Natural killer cell treated with Interleukin-12 subunit alpha and Interleukin-12 subunit beta and Interleukin-15 and Interleukin-18, amount 100 ng/mL, for 72 hours (primary cell): ENCODE measurements at places on chromosomes 16 and 17. TPM values are rescaled to one million over a fixed set of nuclear protein-coding genes. Genes with fewer than 3 reads are reported as not detected.
A peak's percentile ranks its signal among the peaks of the same experiment; 100 is the strongest.

DNA sequence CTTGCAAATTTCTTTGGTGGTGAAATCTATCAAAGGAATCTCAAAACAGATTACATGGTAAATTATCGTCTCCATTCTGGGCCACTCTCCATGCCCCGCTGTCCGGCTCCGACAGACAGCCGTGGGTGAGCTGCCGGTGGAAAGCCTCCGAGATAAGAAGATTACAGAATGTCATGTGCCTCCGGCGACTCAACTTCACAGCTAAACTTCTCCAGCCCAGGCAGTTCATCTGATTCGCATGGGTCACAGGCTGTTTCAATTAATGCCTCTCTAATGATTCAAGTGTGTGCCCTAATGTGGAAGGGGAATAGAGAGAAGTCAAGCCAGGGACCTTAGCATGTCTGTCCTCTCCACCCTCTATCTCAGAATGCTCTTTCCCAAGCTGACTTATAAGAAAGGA, 520.8 kb upstream of the ZFHX3 start:
- H3K4me3 ChIP-seq = no peak overlapping the region
- no peak overlapping the region for H3K27ac ChIP-seq
- no peak for DNase-seq
- H3K36me3 ChIP-seq = no peaks in the 10 kb centered on the region

Gene CLEC3A
- total RNA-seq = not detected

DNA sequence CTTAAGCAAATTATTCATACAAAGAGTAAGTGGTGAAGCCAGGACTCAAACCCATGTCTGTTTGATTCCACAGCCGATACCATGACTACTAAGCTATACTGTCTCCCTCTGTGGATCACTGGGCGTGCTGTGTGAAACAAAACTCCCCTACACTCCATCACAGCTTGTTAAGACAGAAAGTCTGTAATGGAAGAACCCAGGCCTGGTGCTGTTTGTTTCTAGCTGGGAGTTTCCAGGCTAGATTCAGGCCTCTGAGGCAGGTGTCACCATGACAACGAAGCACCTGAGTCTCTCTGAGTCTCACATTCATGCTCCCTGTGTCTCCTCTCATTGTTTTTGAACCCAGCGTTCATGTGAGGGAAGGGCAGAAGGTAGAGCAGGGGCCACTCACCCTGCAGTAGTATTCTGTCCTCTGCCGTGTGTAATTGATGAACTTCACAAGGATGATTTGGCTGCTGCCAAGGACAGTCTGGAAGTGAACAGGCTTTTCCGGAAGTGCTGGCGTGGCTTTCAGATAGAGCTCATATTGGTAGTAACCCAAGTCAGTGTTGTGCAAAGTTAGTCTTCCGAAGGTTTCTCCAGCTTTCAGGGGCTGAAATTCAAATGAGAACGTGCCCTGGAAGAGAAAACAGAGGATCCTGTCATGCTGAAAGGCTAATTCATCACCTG, 8.6 kb upstream of the VAC14 start:
- H3K27me3 ChIP-seq = peaks cover 13% of the 10 kb centered on the region
- DNase-seq = no peak
- no peak overlapping the region for H3K27ac ChIP-seq
- H3K4me3 ChIP-seq = no peak overlapping the region
- H3K36me3 ChIP-seq = no peaks in the 10 kb centered on the region
- H3K4me1 ChIP-seq = no peaks in the 10 kb centered on the region

Gene PLD6
- total RNA-seq = 18.2 TPM

Gene ABCC11
- total RNA-seq = not detected

Gene KRT26
- total RNA-seq = not detected

Gene SLC6A4
- 0.12 TPM for total RNA-seq

Gene PNPO
- total RNA-seq = 39.9 TPM

Gene LPO
- total RNA-seq = not detected

DNA sequence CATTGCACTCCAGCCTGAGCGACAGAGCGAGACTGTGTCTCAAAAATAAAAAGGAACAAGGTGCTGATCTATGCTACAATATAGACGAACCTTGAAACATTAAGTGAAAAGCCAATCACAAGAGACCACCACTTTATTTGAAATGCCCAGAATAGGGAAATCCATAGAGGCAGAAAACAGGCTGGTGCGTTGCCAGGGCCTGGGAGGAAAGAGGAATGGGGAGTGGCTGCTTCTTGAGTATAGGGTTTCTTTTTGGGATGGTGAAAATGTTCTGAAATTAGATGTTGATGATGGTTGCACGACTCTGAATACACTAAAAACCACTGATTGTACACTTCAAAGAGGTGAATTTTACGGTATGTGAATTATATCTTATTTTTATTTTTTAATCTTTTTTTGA, 20.3 kb upstream of the GLIS2 start:
- no peak overlapping the region for H3K4me3 ChIP-seq
- H3K27me3 ChIP-seq = peaks cover 11% of the 10 kb centered on the region
- H3K27ac ChIP-seq = no peak overlapping the region
- no peaks in the 10 kb centered on the region for H3K4me1 ChIP-seq

DNA sequence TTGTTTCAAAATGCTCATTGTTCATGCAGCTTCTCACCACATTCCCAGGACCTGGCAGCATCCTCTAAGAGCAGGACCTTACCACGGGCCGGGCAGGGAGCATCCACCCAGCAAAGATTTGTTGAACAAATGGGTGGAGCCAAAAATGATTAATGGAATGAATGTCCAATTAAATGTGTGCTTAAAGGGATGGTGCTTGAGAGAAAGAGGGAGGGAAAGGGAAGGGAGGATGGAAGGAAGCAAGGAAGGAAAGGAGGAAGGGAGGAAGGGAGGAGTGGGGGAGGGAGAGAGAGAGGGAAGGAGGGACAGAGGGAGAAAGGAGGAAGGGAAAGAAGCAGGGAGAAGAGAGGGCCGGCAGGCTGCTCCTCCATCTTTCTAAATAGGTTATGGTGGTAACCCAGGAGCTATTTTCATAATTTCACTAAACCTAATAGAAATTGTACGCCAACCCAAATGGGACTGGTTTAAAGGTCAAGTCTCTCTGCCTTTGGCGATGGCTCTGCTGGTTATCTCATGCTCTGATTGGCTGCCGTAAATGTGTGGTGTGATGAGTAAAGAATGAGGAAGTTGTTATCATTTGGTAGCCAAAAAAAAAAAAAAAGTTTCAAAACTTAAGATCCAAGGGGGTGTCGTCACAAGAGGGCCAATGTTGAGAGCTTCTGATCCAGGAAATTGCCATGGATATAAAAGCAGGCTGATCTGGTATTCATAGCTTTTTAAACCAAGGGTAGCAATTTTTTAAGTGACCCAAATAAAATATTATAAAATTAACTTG, 126.7 kb upstream of the FOXF1 start:
- no peak for DNase-seq
- no peak overlapping the region for H3K27ac ChIP-seq
- no peaks in the 10 kb centered on the region for H3K36me3 ChIP-seq
- H3K27me3 ChIP-seq = peaks cover 19% of the 10 kb centered on the region

DNA sequence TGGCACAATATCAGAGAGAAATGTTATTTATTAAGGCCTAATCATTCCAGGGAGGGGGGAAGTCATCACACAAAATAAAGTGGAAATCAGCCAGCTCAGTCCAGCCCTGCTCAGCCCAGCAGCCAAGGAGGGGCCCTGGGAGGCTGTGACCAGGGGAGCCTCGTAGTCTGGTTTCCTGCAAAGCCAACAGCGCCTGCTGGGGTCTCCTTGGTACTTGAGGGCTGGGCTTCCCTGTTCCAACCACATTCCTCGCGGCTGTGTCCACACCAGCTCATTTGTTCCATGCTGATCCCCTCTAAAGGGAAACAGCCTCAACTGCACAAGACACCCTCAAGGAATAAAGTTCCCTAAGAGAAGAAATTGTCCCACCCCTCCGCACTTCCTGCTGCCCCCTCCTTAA, 154.0 kb downstream of the TMEM132E start:
- H3K4me3 ChIP-seq = no peak overlapping the region
- H3K27me3 ChIP-seq = peaks cover 12% of the 10 kb centered on the region
- no peaks in the 10 kb centered on the region for H3K4me1 ChIP-seq

Gene CD7
- total RNA-seq = 73.6 TPM

GRCh38 chr17:37110746-37111145, 162.0 kb downstream of the AATF start:
- H3K4me3 ChIP-seq = no peak overlapping the region
- no peak for DNase-seq
- H3K4me1 ChIP-seq = no peaks in the 10 kb centered on the region

DNA sequence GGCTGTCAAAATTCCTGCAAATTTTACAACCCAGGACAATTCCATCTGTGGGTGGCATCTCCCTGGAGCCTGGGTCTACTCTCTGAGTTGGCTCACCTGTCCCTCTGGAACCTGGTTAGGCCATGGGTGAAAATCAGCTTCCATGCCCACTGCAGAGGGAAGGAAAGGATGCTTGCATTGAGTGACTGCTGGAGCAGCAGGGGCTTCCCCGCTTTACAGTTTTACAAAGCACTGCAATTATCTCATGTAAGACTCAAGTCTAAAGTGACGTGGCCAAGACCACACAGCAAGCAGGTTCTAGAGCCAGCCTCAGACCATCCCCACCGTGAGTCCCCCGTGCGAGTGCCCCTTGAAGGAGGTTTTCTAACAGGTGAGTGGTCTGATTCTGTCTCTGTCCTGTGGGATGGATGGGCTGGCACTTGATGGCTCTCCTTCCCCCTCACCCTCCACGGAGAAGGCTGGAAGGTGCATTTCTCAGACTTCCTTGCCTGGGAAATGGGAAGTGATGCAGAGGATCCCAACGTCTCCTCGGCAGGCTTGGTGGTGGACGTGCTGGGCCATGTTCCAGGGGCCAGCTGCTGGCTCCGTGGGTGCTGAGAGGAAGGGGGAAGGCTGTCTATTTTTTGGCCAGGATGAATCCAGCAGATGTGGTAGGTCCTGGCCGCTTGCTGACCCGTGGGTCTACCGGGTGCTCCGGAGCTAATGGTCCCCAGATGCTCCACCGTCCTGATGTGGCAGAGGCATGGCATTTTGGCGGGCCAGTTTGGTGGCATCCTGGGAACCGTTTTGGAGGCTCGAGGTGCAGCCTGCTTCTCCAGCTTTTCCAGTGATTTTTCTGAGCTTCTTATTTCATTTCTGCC, 26.3 kb upstream of the CBX4 start:
- no peak for DNase-seq
- no peak overlapping the region for H3K4me3 ChIP-seq
- H3K27ac ChIP-seq = no peak overlapping the region
- no peaks in the 10 kb centered on the region for H3K4me1 ChIP-seq
- peaks cover 24% of the 10 kb centered on the region for H3K27me3 ChIP-seq
- H3K36me3 ChIP-seq = no peaks in the 10 kb centered on the region

- DNase-seq = no peak
- peaks cover 51% of the 10 kb centered on the region for H3K4me1 ChIP-seq
- H3K27ac ChIP-seq = no peak overlapping the region
- H3K4me3 ChIP-seq = no peak overlapping the region
- H3K36me3 ChIP-seq = peaks cover 4% of the 10 kb centered on the region
- no peaks in the 10 kb centered on the region for H3K27me3 ChIP-seq
These were observed 5.3 kb downstream of the NLK start for GRCh38 chr17:28047806-28048205.

GRCh38 chr17:2400474-2400866, 390 bp downstream of the MNT start:
- no peaks in the 10 kb centered on the region for H3K27me3 ChIP-seq
- no peaks in the 10 kb centered on the region for H3K36me3 ChIP-seq
- peak overlapping the region; percentile 97 for H3K27ac ChIP-seq
- H3K4me3 ChIP-seq = peak overlapping the region; percentile 92

- no peak overlapping the region for H3K4me3 ChIP-seq
- DNase-seq = no peak
- peaks cover 2% of the 10 kb centered on the region for H3K4me1 ChIP-seq
- no peaks in the 10 kb centered on the region for H3K36me3 ChIP-seq
- no peak overlapping the region for H3K27ac ChIP-seq
- H3K27me3 ChIP-seq = no peaks in the 10 kb centered on the region
These were observed 1.3 kb downstream of the PRSS21 start for GRCh38 chr16:2818272-2818876.

DNA sequence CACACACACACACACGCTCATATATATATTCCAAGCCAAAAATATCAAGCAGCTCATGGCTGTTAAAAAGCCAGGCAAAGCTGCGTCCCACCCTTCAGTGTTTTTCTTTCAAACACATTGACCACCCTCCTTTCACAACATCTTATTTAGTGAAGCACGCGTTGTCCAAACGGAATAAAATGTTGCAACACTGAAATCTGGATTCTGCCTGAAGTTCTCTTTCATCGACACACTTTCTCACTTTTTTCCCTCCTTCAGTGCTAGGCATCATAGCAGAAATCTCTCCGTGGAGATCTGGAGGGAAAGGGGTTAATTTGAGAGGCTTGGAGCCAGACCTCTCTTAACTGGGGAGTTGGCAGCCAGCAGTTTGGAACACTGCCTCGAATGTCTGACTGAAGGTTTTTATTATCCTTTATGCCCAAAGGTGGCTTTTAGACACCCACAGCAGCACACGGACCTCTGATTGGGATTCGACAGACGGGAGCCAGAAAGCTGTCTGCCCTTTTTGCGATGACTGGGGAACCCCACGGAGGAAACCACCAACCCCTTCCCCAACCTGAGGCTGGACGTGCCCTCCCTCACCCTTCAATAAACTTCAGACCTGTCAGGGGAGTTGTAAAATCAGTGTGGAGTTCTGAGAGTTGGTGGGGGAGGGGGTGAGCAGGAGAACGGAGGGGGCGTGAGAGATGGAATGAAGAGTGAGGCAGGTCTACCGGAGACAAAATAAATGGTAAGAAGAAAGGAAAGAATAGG, 833.6 kb upstream of the SOX9 start:
- no peak overlapping the region for H3K27ac ChIP-seq
- no peaks in the 10 kb centered on the region for H3K27me3 ChIP-seq

DNA sequence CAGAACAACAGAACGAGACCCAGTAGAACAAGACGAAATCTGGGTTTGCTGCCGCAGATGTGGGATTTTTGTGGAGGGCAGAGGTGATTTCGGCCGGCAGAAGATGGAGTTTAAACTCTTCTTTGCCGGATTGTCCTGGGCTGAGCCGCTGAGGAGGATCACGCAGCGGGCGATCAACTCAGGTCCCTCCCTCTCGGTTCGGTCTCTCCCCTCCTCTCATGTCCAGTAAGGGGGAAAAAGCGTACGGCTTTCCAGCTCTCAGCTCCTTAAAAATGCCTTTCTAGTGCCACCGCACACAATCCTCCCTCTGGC, 2.5 kb downstream of the PHF12 start:
- peak overlapping the region; percentile 96 for H3K4me3 ChIP-seq
- peaks cover 32% of the 10 kb centered on the region for H3K4me1 ChIP-seq
- DNase-seq = no peak
- H3K36me3 ChIP-seq = no peaks in the 10 kb centered on the region
- H3K27ac ChIP-seq = peak overlapping the region; percentile 89

Gene CRISPLD2
- total RNA-seq = 0.43 TPM

Gene LUC7L3
- 81.8 TPM for total RNA-seq

Gene CES3
- not detected for total RNA-seq
